Stimulated activated CD4-positive, alpha-beta T cell treated with anti-CD3 and anti-CD28 coated beads, TNF-alpha, amount 100 ng/mL, for 4 hours (primary cell): ENCODE measurements at places on chromosomes 6 and 20.

DNA sequence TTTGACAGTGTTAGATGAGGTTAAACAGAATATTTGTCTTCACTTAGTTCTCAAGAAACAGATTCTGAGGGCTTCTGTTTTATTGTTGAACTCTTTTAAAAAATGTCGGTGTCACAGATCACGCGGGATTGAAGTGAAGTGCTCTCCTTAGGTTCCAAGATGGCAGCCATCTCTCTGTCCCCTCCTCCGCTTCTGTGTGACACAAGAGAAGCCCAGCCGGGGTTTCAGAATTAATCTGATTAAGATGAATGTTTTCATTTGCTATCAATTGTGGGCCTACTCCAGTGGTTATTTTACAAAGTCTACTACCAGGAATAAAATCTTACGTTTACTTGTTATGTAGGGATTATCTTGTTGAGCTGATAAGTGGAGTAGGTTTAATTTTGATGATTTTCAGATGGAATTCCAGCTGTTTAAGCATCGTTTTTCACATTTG, 10.9 kb downstream of the HIVEP1 start:
- no peak for DNase-seq

GRCh38 chr6:16360365-16360764, 122.0 kb downstream of the GMPR start:
- no peak for DNase-seq

GRCh38 chr6:33433544-33434191, 13.8 kb downstream of the SYNGAP1 start:
- DNase-seq = no peak

GRCh38 chr20:1953621-1954020, 40.2 kb downstream of the PDYN start:
- no peak for DNase-seq

DNA sequence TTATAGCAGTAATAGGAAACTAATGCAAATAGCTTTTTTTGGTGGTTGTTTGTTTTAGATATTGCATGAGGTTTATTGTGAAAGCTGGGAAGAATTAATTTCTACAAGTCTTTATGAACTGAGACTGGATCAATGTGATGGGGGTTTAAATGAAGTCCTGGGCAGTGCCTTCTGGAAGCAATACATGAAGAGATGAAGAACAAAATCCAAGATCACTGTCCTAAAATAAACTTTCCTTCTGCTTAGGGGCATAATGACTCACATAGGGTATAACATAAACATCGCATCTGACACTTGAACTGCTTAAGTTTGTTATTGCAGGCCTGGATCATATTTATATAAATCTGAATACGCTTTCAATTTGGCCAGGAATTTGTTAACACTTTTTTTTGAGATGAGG, 20.9 kb upstream of the SHLD1 start:
- no peak for DNase-seq
